ENCODE measurements at places on chromosomes 7 and 10. TPM values are rescaled to one million over a fixed set of nuclear protein-coding genes. Genes with fewer than 3 reads are reported as not detected.

- DNase-seq: peak; percentile 30
- no peaks in the 10 kb centered on the region for H3K27me3 ChIP-seq
- H3K27ac ChIP-seq: peak within 1 kb of the TSS; percentile 77
- H3K4me1 ChIP-seq: peaks cover 45% of the 10 kb centered on the region
- H3K4me3 ChIP-seq: peak within 1 kb of the TSS; percentile 91
Measured at GRCh38 chr10:86756511-86757112, at the start of gene BMPR1A. TSS of gene BMPR1A (plus strand) at chr10:86756619. CDS start at chr10:86876019, 119,400 bp downstream.

The MUC3A gene
- total RNA-seq: 6.3 TPM

The CLRN3 gene
- total RNA-seq: 0.52 TPM

DNA sequence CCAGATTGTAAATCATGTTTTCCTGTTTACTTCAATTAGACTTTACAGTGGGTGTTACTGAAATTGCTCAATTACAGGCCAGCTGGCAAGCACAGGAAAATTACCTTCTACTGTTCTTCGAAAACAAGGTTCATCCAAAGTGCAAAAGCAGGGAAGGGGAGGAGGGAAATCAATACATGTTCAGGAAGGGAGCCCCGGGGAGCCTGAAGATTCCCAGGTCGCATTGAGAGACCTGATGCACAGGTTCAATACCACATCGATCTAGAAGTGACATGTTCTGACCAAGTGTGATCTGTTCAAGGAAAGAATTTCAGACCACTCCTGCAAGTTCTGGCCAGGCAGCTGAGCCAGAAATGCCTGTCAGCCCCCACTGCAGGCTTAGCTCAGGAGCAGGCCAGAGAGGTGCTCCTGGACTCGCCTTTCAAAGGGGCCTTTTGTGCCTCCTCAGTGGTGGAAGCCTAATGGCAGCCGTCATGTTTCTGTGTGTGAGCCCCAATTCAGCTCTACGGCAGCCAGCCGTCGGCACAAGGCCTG lies 35.9 kb downstream of the FAM53B start:
- H3K36me3 ChIP-seq: peaks cover 5% of the 10 kb centered on the region
- H3K4me1 ChIP-seq: peaks cover 33% of the 10 kb centered on the region
- H3K4me3 ChIP-seq: no peak overlapping the region
- no peaks in the 10 kb centered on the region for H3K27me3 ChIP-seq
- no peak overlapping the region for H3K27ac ChIP-seq
- peak; percentile 29 for DNase-seq
